ENCODE measurements at places on chromosomes 7 and 10.
A peak's percentile ranks its signal among the peaks of the same experiment; 100 is the strongest.

GRCh38 chr10:15802375-15802949, 57.8 kb downstream of the MINDY3 start:
- DNase-seq: no peak

DNA sequence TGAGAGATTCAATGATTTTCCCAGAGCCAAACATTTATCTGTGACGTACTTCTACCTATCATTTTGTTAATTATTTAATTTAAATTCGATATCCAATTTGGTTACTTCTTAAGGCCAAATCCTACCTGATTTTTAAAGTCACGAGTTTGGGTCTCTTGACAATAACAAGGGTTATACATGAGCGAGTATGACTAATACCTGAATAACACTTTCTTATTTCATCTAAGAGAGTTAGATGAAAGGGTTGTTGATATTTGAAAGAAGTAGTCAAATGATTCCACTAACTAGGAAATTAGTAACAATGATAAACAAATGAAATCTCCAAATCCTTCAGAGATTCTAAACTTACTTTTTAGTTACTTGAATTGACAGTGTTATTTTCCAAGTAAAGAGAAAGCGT, 1086.9 kb downstream of the XPNPEP1 start:
- no peak for DNase-seq

GRCh38 chr7:111796671-111797070, 234.4 kb upstream of the IMMP2L start:
- no peak for DNase-seq

GRCh38 chr7:151705636-151706276, 171.2 kb downstream of the PRKAG2 start:
- no peak for DNase-seq

DNA sequence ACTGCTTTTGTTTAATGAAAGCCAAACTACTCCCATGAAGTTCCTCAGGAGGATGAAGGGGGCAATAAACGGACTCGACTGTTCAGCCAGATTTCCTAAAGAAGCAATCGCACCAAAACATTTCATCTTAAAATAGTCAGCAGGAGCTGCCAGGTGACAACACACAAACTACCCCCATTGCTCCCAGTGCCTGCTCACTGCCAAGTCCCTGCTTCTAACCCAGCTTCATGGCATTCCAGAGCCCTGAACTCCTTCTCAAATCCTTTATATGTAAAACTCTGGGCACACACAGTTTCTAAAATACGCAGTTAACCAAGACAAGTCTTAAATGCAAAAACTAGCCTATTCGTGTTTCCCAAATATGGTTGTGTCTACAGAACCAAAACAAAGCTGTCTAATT, 110.0 kb downstream of the SORBS1 start:
- DNase-seq: no peak

DNA sequence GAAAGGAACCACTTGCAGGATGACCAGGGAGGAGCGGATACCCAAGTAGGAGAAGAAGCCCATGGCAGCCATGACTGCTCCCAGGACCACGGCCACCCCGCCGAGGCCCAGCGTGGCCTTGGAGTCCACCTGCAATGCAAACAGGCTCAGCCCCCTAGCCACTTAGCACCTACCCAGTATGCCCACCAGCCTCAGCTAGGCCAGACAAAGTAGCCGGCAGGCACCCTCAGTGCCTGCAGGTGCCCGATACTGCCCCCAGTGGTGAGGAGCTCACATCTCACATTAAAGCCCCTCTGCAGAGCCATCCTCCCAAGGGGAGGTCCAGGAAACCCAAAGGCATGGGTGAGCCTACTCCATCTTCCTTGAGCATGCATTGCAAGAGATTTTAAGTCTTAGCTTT, 6.6 kb downstream of the NPC1L1 start:
- DNase-seq: no peak

- no peak for DNase-seq
Measured at GRCh38 chr7:27130540-27131389, at the start of gene HOXA4. HOXA4 (minus strand) TSS chr7:27130757; CDS start chr7:27130733, 24 bp downstream.

DNA sequence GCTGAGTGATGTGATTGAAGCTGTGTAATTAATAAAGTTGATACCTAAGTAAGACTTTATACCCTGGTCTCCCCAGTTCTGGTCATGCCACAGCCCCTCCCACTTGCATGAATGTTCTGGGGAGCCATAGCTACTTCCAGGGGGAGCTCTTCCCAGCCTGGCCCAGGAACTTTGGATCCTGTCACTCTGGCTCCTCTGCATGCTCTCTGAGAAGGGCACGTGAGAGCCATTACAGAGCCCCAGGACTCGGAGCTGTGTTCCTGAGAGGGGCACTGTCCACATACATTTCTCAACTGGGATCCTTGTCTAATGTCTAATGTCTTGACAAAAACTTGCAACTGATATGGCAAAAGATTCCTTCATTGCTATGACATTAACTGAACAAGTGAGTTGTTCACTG, 173.9 kb upstream of the NPY start:
- DNase-seq: no peak

DNA sequence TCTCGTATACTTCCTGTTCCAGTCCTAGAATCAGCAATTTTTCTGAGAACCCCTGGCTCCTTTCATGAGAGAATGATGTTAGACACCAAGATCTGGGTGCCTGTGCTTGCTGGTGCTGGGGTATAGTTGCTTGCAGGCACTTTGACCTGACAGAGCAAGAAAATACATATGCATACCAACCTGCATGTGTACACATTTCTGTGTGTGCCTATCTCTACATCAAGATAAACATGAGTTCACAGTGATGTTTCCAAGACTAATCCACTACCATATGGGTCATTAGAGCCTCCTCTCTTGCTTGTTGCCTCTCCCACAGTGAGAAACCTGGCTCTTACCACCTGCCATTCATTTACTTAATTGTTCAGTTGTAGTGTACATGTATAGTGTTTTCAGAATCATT, 229.1 kb upstream of the IGFBP3 start:
- no peak for DNase-seq

DNA sequence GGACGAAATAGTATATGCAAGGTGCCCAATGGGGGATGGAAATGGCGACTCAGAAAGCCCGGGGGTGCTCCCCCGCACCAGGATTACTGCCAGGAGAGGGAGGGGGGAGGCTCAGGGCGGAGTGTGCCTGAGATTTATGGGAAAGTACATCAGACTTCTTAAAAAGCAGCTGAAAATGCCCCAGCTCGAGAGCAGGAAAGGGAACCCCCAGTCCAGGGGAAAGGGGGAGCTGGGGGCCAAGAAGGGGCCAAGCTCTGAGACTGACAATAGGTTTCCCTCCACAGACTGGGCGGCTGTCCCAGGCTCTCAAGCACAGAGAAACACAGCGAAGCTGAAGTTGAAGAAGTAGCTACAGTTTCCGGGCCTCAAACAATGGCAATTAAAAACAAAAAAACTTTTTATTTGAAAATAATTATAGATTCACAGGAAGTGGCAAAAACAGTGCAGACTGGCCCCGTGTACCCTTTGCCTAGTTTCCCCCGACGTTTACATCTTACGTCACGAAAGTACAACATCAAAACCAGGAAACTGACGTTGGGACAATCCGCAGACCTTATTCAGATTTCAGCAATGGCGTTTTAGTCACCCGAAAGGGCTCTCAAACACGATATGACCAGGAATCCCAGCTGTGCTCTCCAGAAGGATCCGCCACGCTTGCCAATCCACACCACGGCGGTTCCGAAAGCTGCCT, 83.9 kb upstream of the FGFR2 start:
- DNase-seq: peak; percentile 49

- DNase-seq: no peak
Measured at GRCh38 chr7:92002720-92003119, 62.1 kb downstream of the AKAP9 start.

DNA sequence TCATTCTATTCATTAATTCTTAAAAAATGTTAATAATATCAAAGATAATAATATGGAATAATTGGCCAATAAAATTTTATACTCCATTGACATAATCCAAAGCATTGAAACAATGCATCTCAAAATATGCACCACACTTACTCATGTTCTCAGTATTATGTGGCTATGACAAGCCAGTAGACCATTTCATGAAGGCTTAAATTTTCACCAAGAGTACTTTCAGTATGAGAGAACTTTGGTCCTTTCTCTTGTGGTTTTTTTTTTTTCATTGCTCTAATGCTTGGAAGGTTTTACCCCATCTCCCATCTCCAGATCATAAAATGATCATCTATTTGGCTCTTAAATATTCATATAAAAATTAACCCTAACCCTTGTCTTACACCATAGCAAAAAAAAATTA, 45.5 kb upstream of the TMEM140 start:
- no peak for DNase-seq

GRCh38 chr7:151590850-151591771, 71.4 kb upstream of the RHEB start:
- DNase-seq: no peak

DNA sequence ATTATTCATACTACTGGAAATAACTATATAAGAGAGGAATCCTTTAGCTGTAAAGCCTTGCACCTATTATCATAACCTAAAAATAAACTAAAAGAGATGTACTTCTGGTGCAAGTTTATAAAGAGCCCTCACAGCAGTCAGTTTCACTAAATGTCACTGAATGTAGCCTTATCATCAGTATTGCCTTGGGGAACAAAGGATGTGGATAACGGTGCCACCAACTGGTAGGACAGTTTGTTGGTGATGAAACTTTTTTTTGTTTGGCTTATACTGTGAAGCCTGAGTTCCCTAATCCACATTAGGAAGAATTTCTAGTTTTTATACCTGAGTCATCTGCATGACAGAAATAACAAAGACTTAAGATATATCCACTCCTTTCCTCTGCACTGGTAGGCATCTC, 117.9 kb upstream of the COL1A2 start:
- no peak for DNase-seq

- DNase-seq: no peak
Measured at GRCh38 chr7:91551377-91552175, 287.3 kb downstream of the FZD1 start.

GRCh38 chr7:141877365-141877764, 36.1 kb upstream of the PRSS37 start:
- DNase-seq: no peak

- DNase-seq: no peak
Measured at GRCh38 chr7:154827007-154827406, 175.9 kb downstream of the PAXIP1 start.

GRCh38 chr10:58697691-58698090, 185.0 kb downstream of the BICC1 start:
- DNase-seq: no peak
